HTR-8/SVneo (cell line): ENCODE measurements at places on chromosomes 3 and 15.

DNA sequence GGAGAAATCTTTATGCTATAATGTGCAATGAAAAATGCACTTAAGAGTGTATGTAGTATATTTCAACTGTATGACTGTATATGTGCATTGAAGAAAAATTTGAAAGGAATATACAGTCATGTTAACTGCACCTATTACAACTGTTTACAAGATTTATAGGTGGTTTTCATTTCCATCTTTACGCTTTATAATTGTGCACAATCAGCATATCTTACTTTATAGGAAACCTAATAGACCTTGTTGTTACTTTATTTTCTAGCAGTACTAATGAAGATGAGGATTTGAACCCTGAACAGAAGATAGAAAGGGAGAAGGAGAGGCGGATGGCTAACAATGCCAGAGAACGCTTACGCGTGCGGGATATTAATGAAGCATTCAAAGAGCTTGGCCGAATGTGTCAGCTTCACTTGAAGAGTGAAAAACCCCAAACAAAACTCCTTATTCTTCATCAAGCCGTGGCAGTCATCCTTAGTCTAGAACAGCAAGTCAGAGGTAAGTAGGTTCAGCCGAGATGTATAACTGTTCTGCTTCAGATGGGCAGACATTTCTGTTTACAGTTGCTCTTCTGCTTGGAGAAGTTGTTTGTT is 103.4 kb upstream of the CGNL1 start:
- DNase-seq: no peak

GRCh38 chr3:55218577-55218976 is 268.5 kb downstream of the WNT5A start:
- DNase-seq: no peak

DNA sequence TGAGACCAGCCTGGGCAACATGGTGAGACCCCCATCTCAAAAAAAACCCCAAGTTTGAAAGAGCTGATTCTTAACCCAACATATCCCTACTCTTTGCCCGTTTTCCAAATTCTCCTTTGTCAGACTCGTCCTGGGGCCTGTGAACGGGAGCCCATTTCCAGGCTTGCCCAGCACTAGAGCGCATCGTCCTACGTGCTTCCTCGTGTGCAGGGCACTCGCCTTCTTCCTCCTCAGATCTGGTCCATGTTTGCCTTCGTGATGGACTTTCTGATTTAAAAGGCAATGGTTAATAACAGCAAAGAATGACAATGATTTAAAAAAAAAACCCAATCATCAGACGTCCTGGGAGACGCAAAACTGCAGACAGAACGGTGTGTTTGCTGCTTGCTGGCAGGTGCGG is 10.1 kb downstream of the MELTF start:
- no peak for DNase-seq

DNA sequence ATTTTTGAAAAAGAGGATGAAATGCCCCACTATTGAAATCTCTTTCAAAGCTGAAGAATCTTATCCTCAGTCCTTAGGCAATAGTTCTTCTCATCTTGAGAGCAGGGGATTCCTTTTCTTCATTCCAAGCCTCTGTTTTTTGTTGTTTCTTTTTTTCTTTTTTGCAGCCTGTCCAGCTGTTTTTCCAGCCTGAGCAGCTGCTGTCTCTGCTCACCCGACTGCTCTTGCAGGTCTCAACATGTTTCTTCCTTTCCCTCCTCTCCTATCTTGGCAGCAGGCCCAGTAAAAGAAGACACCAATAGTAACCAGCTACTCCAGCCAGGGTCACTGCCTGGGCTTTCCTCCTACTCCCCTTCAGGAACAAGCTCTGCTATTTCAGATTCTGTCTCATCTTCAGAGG is 23.8 kb downstream of the MEX3B start:
- peak; percentile 66 for DNase-seq

DNA sequence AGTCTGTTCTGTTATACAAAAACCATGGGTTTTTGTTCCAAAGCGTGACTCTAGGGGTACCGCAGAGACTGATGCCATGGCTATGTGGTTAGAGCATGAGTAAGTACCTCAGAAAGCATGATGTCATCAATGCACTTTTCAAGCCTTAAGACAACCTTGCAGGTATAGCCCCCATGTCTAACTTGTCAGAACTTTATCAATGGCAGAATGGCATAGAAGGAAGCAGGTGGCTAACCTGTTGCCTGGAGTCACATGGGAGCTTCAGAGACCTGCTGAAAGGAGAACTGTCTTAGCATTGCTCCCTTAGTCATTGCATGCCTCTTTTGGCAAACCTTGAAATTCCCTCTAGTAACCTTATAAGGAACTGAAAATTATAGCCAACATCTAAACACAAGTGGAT is 52.5 kb downstream of the EOMES start:
- DNase-seq: no peak

- DNase-seq: no peak
These were observed 43.4 kb downstream of the GPR160 start for GRCh38 chr3:170081079-170081741.

DNA sequence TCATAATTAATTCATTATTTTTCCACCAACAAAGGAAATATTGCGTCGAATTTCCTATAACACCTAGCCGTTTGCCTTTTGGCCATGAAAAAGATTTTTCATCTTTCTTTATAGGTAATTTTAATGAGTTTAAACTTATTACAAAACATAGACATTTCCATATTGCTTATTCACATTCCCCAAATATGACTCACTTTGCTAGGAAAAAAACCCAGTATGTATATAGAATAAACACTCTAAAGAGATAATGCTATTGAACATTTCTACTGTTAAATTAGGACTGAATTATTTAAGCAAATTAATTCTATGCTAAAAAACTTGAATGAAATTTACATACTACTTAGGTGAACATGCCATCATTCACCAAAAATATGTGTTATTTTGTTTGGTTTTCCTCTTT is 16.2 kb downstream of the ZPLD1 start:
- DNase-seq: no peak

DNA sequence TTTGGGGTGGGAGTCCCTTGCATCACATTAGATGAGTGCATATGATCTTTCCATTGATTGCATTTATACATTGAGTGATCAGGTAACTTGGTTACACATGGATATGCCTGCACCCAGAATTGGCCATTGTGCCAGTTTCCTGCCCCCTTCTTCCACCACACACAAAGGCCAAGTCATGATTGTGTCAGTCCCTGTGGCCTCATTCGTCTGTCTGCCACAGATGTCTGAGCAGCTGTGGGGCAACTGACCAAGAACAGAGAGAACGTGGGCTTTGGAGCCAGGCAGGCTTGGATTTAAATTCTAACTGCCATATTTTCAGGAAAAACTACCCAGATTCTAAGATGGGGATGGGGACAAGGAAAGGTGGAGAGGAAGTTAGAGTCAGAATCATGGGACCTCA is 27.0 kb downstream of the CCNL1 start:
- DNase-seq: no peak

GRCh38 chr3:58628823-58629562 is 37.6 kb downstream of the FAM3D start:
- DNase-seq: no peak

DNA sequence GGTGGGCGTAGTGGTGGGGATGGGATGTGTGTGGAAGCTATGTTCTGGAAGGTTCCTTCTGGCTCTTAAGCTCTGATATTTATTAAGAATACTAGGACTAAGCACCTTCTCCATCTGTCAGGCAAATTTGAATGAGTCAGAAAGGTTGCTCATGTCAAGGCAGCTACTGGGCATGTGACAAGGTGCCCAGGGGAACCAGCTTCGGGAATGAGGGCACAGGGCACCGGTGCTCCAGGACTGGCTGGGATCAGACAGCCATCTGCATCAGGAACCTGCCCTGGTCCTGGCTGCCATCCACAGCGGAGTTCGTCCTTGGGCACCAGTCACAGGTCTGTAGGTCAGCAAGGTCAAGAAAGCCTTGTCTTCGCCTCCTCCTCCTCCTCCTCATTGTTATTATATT is 32.5 kb downstream of the CA12 start:
- DNase-seq: no peak
